ENCODE measurements at places on chromosomes 12 and 14.
A peak's percentile ranks its signal among the peaks of the same experiment; 100 is the strongest.

DNA sequence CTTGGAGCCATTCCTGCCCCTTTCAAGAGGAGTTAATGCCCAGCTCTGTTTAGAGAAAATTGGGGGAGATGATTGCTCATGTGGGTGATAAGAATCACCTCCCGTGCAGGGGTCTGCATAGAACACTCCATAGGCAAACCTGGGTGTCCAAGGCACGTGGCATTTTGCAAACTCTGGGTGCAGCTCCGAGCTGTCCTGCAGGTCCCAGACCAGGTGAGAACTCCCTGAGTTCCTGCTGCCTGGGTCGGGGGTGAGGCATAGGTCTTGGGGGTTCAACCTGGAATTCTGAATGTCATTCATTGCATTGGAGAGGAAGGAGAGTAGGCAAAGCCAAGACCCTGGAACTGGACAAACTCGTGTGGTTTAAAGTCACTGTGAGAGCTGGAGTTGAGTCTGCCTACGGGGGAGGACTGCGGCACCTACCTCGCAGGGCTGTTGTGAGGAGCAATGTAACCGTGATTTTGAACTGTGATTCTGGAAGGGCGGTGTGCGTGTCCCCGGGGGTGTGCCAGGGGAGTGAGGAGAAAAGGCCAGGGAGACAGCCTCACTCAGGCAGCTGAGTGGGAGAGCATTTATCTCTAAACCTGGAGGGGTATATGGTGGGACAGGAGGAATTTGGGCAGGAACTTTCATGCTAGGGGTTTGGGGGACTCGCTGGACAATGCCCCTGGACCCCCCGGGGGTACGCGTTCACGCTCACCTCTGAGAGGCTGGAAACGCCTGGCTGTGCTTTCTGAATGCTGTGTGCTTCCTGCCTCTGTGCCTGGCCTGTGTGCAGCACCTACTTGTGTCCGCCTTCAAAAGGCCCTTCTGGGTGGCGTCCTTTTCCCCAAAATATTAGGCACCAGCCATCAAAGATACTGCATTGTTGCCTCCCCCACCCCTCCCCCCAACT is 30.4 kb downstream of the MEG3 start:
- H3K27me3 ChIP-seq = peaks cover 50% of the 10 kb centered on the region
- no peak overlapping the region for H3K4me3 ChIP-seq
- H3K27ac ChIP-seq = no peak overlapping the region
- H3K4me1 ChIP-seq = no peaks in the 10 kb centered on the region
- peak; percentile 3 for DNase-seq

DNA sequence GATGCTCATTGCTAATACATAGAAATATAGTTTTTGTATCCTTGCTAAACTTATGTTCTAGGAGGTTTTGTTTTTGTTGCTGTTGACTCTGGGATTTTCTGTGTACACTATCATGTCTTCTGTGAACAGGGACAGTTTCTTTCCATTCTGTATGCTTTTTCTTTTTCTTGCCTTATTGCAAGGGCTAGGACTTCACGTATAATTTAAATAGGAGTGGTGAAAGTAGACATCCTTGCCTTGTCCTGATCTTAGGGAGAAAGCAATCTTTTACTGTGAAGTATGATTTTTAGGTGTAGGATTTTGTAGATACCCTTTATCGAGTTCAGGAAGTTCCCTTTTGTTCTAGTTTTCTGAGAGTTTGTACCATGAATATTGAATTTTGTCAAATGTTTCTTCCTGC is 1.5 kb upstream of the EIF2B2 start:
- no peak for DNase-seq
- no peak overlapping the region for H3K4me3 ChIP-seq
- no peak overlapping the region for H3K27ac ChIP-seq
- H3K4me1 ChIP-seq = peaks cover 26% of the 10 kb centered on the region

DNA sequence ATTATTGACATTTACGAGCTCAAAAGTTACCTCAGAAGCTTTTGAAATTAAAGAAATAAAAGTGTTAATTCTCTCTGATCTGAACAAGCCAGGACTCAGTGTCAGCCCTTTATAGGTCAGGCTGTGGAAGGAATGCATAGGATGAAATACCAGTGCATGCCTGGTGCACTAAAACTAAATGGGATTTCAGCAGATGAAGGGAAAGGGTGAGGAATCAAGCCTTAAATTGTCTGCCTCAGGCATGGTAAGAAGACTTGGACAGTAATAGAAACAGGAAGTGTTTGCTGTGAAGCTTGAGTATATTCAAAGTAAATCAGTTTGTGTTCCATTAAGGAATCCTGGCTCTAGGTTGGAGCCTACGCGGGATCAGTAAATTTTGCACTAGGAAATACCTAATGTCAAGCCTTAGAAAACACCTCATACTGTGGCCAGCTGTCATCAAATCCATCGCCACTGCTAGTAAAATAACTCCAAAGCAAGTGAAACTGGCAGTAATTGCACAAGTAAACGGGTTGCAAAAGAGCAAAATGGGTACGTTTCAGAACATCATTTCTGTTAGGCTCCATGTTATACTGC is 76.3 kb downstream of the PDE3A start:
- H3K36me3 ChIP-seq = no peaks in the 10 kb centered on the region
- peaks cover 95% of the 10 kb centered on the region for H3K4me1 ChIP-seq
- no peak for DNase-seq
- H3K27me3 ChIP-seq = no peaks in the 10 kb centered on the region

DNA sequence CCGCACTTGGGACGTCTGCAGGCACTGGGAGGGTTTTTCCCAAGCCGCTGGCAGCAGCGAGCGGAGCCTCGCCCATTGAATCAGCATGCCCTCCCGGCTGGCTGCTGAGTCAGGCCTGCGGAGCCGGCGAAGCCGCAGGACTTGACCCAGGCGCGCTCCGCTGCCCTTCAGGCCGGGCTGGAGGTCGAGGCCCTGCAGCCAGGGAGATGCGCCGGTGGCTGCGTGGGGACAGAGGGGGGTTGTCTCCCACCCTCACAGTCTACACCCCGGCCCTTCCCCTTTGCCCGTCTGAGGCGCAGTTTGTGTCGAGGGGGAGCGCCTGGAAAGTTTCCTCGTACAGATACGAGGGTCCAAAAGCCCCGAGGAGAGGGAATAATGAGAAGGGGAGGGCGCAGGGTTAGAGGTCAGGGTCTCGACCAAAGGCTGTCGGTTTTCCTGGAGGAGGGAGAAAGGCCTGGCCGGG is 759 bp upstream of the KLC1 start:
- peak overlapping the region; percentile 100 for H3K27ac ChIP-seq
- H3K4me1 ChIP-seq = peaks cover 83% of the 10 kb centered on the region
- peak; percentile 78 for DNase-seq

DNA sequence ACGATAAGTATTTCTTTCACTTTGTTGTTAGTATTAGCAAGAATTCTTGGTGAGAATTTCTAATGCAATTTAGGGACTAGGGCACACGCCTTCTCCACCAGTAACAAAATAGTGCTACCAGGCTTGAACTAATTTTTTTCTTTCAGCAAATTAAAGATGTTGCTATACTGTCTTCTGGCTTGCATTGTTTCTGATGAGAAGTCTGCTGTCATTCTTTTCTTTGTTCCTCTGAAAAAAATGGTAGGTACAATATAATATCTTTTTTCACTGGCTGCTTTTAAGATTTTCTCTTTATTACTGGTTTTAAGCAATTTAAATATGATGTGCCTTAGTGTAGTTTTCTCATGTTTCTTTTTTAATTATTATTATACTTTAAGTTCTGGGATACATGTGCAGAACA is 171.2 kb downstream of the PCNX1 start:
- no peak overlapping the region for H3K4me3 ChIP-seq
- peaks cover 64% of the 10 kb centered on the region for H3K36me3 ChIP-seq
- H3K27ac ChIP-seq = no peak overlapping the region

GRCh38 chr14:71625175-71625574 is 307.1 kb upstream of the RGS6 start:
- H3K36me3 ChIP-seq = no peaks in the 10 kb centered on the region
- H3K4me3 ChIP-seq = no peak overlapping the region
- no peaks in the 10 kb centered on the region for H3K4me1 ChIP-seq
- no peaks in the 10 kb centered on the region for H3K27me3 ChIP-seq
- no peak for DNase-seq

DNA sequence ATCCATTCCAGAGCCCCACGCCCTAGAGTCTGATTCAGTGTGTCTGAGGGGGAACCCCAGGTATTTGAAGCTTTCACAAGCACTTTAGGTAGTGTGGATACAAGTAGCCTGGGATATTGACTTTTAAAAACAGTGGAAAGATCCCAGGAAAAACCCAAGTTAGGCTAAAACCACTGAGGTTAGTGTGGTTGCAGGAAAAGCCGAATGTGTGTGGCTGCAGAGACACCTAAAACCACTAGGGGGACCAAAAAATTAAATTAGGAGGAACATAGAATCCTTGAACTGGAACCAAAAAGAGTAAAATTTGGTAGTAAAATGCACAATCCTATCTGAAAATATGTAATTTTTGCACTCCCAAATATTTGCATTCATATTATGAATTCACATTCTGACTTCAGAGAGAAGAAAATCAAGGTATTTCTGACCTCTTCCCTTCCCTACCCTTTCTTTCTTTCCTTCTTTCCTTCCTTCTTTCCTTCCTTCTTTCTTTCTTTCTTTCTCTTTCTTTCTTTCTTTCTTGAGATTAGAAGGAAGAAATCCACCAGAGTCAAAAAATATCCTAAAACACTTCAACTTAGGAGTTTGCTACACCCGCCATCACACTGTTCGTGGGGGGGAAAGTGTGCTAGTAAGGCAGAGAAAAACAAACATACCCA is 37.8 kb downstream of the SLCO1A2 start:
- no peak overlapping the region for H3K27ac ChIP-seq
- no peak for DNase-seq
- H3K36me3 ChIP-seq = no peaks in the 10 kb centered on the region
- H3K4me3 ChIP-seq = no peak overlapping the region

DNA sequence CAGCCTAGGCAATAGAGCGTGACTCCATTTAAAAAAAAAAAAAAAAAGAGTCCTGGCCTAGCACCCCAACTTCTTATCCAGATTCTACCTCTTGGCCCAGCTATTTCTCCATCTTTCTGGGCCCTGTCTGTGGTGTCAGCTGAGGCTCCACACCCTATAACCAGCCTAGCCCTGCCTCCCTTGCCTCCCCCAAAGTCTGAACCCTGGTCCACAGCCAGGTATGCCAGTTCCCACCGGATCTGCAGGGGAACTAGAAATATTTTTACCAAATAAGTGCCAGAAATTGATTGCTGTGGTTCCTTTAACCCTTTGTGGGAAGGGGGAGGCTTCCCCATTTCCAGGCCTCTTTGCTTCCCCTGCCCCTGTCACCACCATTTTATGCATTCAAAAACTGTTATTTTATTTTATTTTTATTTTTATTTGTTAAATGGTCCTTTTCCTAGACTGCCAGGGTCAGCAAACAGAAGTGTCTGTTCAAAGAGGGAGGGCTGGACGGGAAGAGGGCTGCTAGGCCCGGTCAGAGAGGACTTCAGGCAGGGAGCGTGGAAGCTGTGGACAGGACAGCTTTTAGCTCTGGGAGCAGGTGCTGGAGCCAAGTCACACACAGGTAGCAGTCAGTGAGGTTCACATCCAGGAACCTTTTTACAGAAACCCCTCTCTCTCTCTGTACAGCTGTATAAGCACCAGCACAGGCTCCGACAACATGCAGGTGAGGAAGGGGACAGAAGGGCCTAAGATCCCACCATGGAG is 23.2 kb downstream of the TTC9 start:
- no peaks in the 10 kb centered on the region for H3K27me3 ChIP-seq
- H3K4me1 ChIP-seq = peaks cover 27% of the 10 kb centered on the region
- no peak overlapping the region for H3K4me3 ChIP-seq
- no peak for DNase-seq

DNA sequence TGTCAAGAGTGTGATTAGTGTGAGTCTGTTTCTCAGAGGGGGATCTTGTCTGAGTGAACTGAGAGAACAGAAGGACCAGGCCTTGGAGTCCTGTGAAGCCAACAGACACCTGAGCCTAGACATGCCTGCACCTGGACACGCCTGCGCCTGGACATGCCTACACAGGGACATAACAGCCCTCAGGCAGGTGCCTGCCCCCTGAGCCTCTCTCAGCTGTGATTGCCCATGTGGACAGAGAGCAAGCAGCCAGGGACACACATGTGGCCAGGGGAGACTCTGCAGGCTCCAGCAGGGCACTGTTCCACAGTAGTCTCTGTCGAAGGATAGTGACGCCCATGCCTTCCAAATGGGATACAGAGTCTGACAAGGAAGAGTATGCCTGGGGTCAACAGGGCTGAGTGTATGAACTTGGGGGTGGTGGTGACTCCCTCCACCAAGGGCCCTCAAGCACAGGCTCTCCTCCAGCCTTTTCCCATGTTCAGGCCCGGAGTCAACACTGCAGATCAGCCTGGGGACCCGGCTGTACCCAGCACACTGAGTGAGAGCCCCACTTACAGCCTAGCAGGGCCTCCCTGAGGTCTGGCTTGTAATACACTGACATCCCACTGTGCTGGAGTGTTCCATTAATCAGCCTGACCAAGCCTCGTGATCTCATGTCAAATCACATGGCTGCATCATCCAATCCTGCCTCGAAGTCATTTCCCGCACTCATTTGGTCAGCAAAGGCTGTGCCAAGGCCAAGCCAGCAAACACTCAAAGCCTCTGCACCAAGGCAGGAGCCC is 173.0 kb downstream of the CALM1 start:
- no peak overlapping the region for H3K27ac ChIP-seq
- no peak for DNase-seq
- peaks cover 29% of the 10 kb centered on the region for H3K4me1 ChIP-seq
- no peaks in the 10 kb centered on the region for H3K27me3 ChIP-seq
- H3K4me3 ChIP-seq = no peak overlapping the region
- peaks cover 9% of the 10 kb centered on the region for H3K36me3 ChIP-seq

DNA sequence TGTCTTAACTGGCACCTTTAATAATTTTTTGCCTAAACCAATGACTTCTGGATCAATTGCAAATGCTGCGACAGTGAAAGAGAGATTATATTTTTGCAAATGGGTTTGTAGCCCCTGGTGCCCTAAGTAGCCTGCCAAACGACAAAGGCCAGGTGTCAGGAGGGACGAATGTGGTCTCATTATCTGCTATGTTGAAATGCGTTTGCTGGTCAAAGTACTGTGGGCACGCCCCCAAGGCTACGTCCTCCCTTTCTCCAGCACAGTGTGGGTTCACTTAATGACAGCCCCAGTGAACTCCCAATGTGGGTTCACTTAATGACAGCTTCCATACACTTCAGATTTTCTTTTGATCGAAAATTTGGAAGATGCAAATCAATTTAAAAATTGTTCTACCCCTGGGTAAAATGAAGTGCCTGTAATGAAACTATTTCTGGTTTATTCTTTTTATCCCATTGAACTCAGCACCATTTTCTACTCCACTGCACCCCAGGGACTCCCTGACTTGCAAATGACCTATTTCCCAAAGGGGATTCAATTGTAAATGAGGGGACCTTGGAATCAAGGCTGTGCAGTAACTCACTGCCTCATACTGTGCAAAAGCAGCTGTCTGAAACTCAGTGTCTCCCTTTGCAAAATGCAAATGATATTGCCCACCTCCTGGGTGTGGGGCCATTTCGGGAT is 1.4 kb downstream of the SERPINA11 start:
- no peaks in the 10 kb centered on the region for H3K4me1 ChIP-seq
- H3K27ac ChIP-seq = no peak overlapping the region
- DNase-seq = no peak
- no peak overlapping the region for H3K4me3 ChIP-seq

GRCh38 chr12:57234571-57235016 is 5.1 kb downstream of the SHMT2 start:
- DNase-seq = no peak
- H3K4me1 ChIP-seq = peaks cover 67% of the 10 kb centered on the region
- H3K4me3 ChIP-seq = peak overlapping the region; percentile 69
- H3K27ac ChIP-seq = peak overlapping the region; percentile 83
